Stimulated activated CD8-positive, alpha-beta memory T cell treated with anti-CD3 and anti-CD28 coated beads, Interleukin-15, amount 100 ng/mL, for 1 hour (primary cell): ENCODE measurements at places on chromosomes 11 and 22.

GRCh38 chr11:129613071-129613470, 202.6 kb upstream of the TMEM45B start:
- DNase-seq: no peak

DNA sequence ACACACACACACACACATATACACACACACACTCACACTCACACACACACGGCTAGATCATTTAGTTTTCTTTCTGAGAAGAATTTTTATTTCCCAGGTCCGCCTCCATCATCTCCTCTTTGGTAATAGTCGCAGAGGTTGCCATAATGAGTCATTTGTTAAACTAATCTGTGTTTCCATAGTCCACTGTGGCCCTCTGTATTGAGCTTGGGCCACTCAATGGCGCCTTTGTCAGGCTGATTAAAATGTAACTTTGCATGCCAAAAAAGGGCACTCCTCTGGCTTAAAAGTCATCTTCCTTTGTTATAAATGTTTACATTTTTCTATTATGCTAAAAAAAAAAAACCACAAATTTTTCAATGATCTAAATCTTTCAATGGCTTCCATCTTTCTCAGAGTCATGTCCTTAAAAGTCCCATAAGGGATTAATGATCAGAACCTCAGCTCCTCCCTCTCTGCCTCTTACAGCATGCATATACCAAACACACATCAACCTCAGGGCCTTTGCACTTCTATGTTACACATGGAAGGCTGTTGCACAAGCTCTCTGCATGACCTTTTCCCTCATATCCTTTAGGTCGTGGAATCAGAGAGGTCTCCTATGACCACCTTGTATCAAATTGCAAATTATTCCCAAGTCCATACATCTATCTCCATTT, 35.3 kb downstream of the EHF start:
- DNase-seq: no peak

DNA sequence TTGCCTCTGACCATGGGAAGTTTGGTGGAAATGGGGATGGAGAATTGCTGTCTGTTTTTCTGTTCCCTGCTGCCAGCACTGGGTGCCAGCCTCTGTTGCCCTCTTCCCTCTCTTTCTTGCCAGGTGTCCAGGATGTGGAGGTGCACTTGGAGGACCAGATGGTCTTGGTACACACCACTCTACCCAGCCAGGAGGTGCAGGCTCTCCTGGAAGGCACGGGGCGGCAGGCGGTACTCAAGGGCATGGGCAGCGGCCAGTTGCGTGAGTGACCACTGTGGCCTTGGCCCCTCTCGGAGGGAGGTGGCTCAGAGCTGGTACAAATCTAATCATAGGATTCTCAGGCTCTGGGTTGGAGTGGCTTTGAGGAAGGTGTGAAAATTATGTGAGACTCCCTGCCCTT, 6.0 kb downstream of the CCS start:
- no peak for DNase-seq

DNA sequence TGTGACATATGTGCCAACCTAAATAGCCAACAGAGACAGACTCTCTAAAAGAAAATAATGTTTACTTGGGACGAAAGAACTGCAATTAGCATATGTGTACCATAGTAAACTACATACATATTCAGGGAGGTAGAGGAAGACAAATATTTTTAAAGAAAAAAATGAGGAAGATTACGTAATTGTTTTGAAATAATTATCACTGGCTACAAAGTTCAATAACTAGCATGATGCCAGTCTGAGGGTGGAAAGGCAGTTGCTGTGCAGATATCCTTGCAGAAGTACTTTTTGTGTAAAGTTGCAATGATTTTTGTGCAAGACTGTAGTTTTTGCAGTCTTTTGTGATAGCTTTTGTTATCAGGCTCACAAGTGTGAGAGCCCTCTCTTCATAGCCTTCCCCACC, 103.3 kb upstream of the ANO5 start:
- DNase-seq: no peak

- no peak for DNase-seq
Measured at GRCh38 chr11:130448416-130449309, at the start of gene ADAMTS15. Gene ADAMTS15, plus strand, starts transcription at chr11:130448645. Its CDS starts 329 bp downstream, at chr11:130448974.

DNA sequence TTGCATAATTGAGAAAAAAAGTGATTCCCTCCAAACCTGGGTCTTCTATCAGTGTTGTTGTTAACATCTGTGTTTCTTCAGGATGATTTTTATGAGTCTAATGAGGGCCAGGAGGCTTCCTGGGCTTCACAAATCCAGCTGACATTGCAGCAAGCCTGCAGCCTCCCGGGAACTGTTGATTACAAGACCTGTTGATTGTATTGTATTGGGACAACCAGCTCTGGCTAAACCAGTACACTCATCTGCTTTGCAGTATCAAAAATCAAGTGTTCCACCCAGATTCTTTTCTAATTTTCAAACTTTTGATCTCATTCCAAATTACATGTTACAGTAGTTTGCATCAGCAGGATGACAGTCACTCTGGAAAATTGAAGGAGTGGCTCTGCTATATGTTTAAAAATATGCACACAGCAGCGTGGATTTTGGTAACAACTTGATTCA, 16.1 kb upstream of the PRSS23 start:
- DNase-seq: no peak

GRCh38 chr22:46142548-46143490, 7.5 kb upstream of the PPARA start:
- no peak for DNase-seq

- DNase-seq: no peak
Measured at GRCh38 chr11:128339792-128340191, 247.6 kb downstream of the ETS1 start.

- no peak for DNase-seq
Measured at GRCh38 chr11:126352163-126352562, 3.3 kb upstream of the ST3GAL4 start.

GRCh38 chr11:1778141-1778911, 14.6 kb upstream of the CTSD start:
- DNase-seq: no peak

- no peak for DNase-seq
Measured at GRCh38 chr11:6611092-6611962, 689 bp downstream of the TAF10 start.

DNA sequence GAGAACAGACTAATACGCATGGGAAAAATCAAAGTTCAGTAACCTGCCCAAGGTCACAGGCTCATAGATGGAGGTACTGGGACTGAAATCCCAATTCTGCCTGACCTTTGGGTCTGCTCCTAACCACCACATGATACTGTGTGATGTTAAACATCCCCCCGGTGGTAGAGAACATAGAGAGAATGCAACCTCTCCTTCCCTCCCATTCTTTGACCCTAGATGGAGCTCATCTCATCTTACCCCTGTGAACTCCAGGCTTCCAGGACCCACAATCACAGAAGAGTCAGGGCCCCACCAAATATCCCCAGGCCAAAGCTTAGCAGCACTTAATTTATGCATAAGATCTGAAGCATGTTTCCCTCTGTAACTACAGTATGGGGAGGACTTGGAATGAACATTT, 198.5 kb downstream of the MYO18B start:
- no peak for DNase-seq

DNA sequence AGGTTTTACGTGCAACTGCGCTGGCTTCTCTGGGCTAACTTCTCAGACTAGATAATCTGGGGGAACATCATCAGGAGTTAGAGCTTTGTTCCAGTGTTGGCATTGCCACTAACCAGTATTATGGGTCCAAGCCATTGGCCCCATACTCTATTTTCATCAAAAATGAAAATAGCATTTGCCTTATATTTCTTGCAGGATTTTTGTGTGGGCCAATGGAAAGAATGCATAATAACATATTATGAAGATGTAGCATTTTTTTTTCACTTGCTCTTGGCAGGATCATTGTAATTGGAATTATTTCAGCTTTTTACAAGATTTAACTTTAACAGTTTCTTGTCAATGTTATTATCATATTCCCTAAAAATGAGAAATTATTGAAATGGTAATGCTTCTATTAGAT, 16.1 kb downstream of the ARHGAP42 start:
- no peak for DNase-seq

- no peak for DNase-seq
Measured at GRCh38 chr11:63829823-63830489, 9.0 kb upstream of the MARK2 start.
